ENCODE measurements at places on chromosomes 13 and 19. TPM values are rescaled to one million over a fixed set of nuclear protein-coding genes. Genes with fewer than 3 reads are reported as not detected.

The PCDH9 gene
- total RNA-seq, result 0.24 TPM

The NLRP5 gene
- not detected for total RNA-seq

The ZNF90 gene
- total RNA-seq, result 40.4 TPM

The CEACAM8 gene
- total RNA-seq, result not detected

The IGFL1 gene
- total RNA-seq, result not detected

The KMT2B gene
- 16.0 TPM for total RNA-seq

The FCGBP gene
- 0.22 TPM for total RNA-seq

The MAP3K10 gene
- total RNA-seq, result 5.7 TPM

The ZNF415 gene
- 20.3 TPM for total RNA-seq

DNA sequence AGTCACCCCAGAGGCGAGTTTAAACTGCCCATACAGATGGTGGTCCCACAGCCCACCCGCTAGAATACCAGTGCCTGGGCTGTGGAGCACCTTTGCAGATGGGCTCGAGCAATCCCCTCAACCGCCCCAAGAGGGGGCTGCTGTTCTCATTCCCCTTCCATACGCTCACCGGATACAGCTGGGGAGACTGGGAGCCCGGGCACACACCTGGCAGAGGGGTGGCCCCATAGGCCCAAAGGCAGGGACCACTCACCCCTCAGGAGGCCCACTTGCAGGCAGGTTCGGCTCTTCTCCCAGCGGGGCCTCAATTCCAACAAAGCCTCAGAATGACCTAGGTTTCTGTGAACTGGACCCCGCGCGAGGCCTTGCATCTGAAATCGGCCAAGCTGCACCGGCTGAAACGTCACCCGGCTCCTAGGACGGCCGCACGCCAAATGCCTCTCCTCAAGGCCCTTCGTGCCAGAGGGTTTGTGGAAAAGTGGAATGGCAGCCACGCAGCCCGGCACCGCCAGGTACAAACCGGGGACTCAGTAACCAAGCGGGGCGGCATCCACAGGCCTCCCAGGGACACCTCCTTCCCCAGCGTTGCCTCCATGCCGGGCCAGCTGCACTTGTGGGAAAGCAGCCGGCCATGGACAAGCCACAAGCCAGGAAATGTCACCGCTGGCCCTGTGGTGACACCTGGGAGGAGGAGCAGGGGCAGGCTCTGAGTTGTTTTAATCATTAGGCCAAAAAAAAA lies 18.7 kb downstream of the MLLT1 start:
- peaks cover 13% of the 10 kb centered on the region for H3K4me1 ChIP-seq
- no peaks in the 10 kb centered on the region for H3K36me3 ChIP-seq
- H3K4me3 ChIP-seq, result no peak overlapping the region
- peak; percentile 59 for DNase-seq
- no peaks in the 10 kb centered on the region for H3K27me3 ChIP-seq

DNA sequence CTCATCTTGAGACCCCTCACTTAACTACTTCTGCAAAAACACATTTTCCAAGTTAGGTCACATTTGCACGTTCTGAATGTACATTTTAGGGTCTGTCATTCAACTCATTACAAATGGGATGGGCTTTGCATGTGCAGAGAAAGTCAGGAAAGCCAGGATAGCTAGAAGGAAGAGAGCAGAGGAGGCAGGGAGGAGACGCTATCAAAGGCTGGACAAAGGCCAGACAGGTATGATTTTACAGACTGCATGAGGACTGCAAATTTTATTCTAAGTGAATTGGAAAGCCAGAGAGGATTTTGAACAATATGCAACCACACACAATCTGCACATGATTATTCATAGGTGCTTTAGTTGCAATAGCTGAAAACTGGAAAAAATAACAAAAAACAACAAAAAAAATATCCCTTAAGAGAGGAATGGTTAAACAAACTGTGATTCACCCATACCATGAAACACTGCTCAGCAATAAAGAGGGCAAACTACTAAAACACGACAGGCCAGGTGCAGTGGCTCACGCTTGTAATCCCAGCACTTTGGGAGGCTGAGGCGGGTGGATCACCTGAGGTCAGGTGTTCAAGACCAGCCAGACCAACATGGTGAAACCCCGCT lies 21.1 kb downstream of the SYDE1 start:
- H3K27ac ChIP-seq, result no peak overlapping the region
- DNase-seq, result no peak
- no peak overlapping the region for H3K4me3 ChIP-seq
- no peaks in the 10 kb centered on the region for H3K27me3 ChIP-seq
- no peaks in the 10 kb centered on the region for H3K4me1 ChIP-seq
- H3K36me3 ChIP-seq, result no peaks in the 10 kb centered on the region

GRCh38 chr13:102816708-102817107 lies 17.8 kb downstream of the BIVM start:
- DNase-seq, result no peak
- no peaks in the 10 kb centered on the region for H3K36me3 ChIP-seq
- no peak overlapping the region for H3K27ac ChIP-seq
- no peaks in the 10 kb centered on the region for H3K4me1 ChIP-seq
- no peaks in the 10 kb centered on the region for H3K27me3 ChIP-seq

DNA sequence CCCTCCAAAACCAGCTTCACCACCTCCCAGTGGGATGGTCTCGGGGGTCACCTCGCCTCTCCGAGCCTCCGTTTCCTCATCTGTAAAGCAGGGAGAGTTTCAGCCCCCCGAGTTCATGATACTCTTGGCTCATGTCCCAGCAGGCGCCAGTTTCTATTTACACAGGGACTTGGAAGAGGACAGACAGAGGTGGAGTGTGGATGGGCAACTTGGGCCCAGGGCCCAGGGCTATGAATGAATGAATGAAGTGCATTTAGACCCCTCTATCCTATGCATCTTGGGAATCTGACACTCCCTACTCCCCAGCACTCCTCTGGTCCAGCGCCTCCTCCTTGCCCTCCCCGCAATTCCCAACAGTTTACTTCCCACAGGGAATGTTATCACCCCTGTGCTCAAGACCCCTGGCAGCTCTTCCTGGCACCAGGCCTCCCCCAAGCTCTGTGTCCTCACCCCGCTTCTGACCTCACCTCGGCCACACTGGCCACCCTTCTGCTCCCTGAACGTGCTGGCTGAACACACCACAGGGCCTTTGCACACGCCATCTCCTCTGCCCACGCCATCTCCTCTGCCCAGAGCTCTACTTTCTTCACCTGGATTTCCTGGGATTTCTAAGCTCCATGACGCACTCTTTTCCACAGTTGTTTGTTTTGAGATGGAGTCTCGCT lies 4.9 kb upstream of the C2CD4C start:
- H3K27me3 ChIP-seq, result peaks cover 16% of the 10 kb centered on the region
- no peak for DNase-seq
- H3K4me1 ChIP-seq, result peaks cover 32% of the 10 kb centered on the region
- no peak overlapping the region for H3K27ac ChIP-seq

- no peaks in the 10 kb centered on the region for H3K36me3 ChIP-seq
- no peaks in the 10 kb centered on the region for H3K4me1 ChIP-seq
- no peak for DNase-seq
- H3K27me3 ChIP-seq, result no peaks in the 10 kb centered on the region
- no peak overlapping the region for H3K4me3 ChIP-seq
- no peak overlapping the region for H3K27ac ChIP-seq
Measured at GRCh38 chr13:48775804-48776203, 122.1 kb downstream of the CYSLTR2 start.

Data from neural progenitor cell (in vitro differentiated cells).